Stimulated activated CD4-positive, alpha-beta T cell treated with anti-CD3 and anti-CD28 coated beads, Interleukin-1b, Interleukin-23, amount 100 ng/mL, for 1 hour (primary cell): ENCODE measurements at places on chromosomes 5 and 9.

GRCh38 chr5:115732026-115732425 lies 84.4 kb downstream of the CDO1 start:
- DNase-seq, result no peak

DNA sequence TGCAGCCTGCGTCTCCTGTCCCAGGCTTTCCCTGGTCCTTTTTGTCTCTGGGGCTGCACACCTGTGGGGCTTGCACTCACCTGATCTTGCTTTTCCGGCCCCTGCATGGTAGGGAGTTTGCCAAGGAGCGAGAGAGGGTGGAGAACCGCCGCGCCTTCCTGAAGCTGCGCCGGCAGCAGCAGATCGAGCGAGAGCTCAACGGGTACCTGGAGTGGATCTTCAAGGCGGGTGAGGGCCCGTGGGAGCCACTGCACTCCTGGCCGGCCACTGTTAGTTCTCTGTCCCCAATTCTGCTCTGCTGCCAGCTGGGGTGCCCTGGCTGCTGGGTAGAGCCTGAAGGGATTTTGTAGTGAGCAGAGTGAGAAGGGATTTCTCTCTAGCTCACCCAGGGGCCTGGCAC lies 78.0 kb downstream of the CACNA1B start:
- no peak for DNase-seq

DNA sequence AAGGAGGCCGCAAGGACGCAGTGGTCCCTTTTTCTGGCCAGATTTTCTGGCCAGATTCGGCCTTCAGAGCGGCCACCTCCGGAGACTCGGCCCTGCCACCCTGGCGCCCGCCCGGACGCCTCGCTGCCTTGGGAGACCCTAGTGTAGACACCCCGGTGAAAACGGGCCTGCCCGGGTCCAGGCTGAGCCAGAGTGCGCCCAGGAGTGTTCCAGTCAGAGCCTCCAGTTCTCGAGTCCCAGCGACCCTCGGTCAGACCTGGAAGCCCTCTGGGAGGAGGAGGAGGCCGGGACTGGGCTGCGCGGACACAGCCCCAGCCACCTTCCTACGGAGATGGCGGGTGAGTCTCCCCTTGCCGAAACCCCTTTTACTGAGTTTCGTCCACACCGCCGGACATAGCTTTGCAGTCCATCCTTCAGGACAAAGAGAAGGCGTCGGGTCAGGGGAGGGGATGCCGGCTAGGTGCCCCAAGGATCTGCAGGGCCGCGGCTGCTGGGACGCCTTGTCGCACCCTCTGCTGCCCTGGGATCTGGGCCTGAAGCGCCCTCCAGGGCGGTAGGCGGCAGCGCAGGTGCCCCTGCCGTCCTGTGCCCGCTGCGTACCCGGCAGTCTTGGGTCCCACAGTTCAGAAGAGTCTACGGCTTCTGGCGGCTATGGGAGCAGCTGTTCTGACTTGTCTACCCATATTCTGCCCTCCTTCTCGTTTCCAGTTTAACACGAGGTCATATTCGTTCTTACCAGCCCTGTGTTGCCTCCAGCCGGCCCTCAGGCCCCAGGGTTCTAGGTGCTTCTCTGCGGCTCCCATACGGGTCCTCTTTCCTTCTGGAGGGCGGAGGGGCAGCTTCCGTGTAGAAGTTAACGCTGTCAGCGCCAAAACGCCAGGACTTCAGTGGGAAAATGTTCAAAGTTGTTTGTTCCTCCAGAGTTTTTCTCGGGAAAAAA lies 1771.7 kb upstream of the CDH9 start:
- no peak for DNase-seq

GRCh38 chr9:77534376-77535057 lies 113.6 kb downstream of the GNA14 start:
- no peak for DNase-seq

- DNase-seq, result no peak
Observed at GRCh38 chr9:89412541-89412940, 85.4 kb downstream of the SEMA4D start.

GRCh38 chr9:105672711-105673234 lies 10.5 kb downstream of the TAL2 start:
- no peak for DNase-seq

DNA sequence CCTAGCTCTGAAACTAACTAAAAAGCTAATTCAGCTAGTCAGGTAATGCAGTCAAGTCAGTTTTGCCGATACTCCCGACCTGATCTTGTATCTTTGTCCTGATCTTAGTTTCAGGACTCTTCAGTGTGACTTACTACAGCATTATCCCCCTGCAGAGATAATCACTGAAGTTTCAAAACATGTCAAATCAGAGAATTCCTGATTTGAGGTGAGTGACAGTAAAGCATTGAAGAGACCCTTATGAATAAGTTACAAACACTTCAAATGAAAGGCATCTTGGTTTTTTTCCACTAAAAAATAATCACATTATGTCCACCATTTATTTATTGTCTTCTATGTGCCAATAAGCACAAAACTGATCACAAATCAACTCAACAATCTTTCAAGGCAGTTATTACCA lies 47.6 kb downstream of the BAAT start:
- no peak for DNase-seq
